ENCODE measurements at places on chromosomes 2 and 18. TPM values are rescaled to one million over a fixed set of nuclear protein-coding genes. Genes with fewer than 3 reads are reported as not detected.

The LCT gene
- not detected for total RNA-seq

The PRSS56 gene
- total RNA-seq = not detected

The CTAGE1 gene
- not detected for total RNA-seq

The IL1RN gene
- total RNA-seq = 41.7 TPM

The SIX3 gene
- total RNA-seq = not detected

The HOXD9 gene
- total RNA-seq = 1.6 TPM

GRCh38 chr2:134706587-134707329, 12.0 kb downstream of the TMEM163 start:
- no peak for DNase-seq

DNA sequence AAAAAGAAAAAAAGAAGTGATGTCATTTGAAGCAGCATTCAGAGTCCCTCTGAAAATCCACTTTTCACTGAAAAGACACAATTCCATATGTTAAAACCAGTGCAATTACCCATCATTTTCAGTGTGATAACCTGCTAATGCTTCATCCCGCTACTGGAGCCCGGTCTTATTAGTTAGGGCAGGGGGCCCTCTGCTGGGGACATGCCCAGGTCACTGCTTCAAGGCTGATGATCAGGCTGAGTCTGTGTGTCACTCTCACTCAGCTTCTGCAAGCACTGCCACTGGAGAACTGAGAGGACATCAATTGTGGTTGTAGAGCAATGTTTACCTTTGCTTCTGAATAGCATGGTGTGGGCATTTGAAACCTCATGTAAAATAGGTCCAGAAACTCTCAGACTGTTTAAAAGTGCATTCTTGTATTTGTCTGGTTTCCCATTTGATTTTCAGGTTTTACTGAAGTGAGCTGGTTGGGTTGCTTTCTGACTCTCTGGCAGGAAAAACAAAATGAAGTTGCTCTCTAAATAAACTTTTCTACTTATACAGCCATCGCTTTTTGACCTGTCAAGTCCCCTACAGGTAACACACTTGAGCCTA, 49.2 kb upstream of the NXPH2 start:
- no peak for DNase-seq

- no peak for DNase-seq
Measured at GRCh38 chr18:4146797-4147196, 308.3 kb downstream of the DLGAP1 start.

DNA sequence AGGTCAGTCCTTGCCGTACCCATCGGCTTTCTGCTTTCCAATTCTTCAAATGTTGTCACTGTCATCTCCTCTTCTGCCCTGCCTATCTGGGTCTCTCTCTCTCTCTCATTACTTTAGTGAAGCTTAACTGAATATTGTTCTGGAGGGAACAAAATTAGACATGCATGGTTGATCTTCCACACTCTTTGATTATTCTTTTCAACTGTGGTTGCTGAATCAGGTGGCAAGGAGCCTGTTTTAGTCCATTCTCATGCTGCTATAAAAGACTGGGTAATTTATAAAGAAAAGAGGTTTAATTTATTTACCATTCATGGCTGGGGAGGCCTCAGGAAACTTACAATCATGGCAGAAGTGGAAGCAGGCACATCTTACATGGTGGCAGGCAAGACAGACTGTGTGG, 157.9 kb downstream of the ARL4C start:
- no peak for DNase-seq

- no peak for DNase-seq
Measured at GRCh38 chr2:181124497-181124896, 144.1 kb downstream of the UBE2E3 start.

GRCh38 chr18:58492891-58493469, 135.9 kb downstream of the ALPK2 start:
- no peak for DNase-seq

DNA sequence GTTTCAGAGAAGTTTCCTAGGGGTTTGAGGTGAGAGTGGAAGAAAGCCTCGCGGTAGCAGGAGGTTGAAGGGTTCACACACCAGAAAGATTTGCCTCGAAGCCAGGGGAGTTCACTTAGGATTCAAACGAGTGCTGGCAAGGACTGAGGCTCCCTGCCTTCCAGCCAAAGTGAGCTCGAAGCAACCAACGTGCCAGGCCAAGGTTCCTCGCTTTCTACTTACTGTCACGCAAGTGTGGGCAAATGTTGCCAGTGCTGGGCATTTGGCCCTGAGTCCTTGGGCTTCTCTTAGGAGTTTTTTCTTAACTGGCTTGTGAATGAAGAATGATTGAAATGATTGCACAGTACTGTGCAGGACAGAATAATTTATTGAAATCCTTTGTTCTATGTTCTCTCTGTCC, 53.6 kb downstream of the TMEM178A start:
- no peak for DNase-seq

GRCh38 chr2:145813481-145813880, 1293.6 kb upstream of the ZEB2 start:
- DNase-seq = no peak

DNA sequence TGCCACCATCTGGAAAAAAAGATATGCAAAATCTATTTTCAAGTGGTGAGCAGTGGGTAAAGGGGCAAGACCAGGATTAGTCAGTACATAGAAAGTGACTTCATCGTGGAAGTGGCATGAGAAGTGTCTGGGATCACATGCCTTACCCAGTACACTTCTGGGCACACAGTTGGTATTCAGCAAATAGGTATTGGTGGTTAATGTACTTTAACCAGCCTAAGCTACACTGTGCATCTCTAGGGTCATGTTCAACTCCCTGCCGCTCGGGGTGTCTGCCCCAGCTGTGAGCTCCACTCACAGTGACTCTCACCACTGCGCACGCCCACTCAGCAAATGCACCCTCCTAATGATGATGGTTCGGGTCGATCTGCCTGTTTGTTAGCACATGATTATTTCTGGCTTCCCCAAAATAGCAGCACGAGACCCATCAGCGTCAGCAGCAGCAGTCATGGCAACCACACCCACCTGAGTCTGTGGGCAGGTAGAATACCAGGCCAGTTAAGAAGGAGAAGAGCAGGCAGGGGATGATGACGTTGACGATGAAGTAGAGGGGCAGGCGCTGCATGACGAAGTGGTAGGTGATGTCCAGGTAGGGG, 11.1 kb downstream of the CHRNA1 start:
- DNase-seq = no peak

DNA sequence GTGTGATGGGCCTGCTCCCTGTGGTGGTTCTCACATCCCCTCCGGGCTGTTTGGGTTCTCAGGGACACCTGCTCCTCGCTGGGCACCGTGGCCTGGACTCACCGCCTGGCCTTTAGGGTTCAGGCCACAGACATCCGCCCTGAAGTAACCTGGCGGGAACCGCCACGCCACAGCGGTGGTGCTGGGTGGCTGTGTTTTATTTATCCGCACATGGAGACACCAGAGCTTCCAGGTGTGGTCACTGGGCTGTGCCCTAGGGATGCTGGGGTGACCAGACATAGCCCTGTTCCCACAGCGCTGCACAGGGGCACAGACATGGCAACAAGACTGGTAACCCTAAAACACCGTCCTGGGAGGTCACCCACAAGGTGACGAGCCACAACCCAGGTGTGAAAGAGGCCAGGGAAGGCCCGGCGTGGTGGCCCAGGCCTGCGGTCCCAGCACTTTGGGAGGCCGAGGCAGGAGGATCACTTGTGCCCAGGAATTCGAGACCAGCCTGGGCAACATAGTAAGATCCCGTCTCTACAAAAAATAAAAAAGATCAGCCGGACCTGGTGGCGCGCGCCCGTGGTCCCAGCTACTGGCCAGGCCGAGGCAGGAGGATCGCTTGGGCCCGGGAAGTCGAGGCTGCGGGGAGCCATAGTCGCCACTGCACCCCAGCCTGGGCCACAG, 649 bp upstream of the HSBP1L1 start:
- DNase-seq = no peak

DNA sequence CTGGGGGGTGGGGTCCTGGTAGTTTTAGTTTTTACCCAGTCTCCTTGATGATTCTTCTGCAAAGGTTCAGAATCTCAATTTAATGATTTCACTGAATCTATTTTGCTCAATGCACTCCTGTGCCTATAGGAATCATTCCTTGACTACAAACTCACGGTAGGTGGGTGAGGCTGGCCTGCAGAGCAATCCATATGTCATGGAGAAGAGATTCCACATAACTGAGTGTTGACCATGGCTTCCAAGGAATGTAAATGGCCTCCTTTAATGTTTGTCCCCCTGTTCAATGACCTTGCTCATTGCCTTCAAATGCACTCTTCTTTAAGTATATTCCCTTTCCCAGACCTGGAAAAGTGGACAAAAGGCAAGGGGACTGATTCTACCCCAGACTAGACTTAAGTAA, 12.5 kb downstream of the FAP start:
- no peak for DNase-seq
